ENCODE measurements at places on chromosomes 2 and 18.

DNA sequence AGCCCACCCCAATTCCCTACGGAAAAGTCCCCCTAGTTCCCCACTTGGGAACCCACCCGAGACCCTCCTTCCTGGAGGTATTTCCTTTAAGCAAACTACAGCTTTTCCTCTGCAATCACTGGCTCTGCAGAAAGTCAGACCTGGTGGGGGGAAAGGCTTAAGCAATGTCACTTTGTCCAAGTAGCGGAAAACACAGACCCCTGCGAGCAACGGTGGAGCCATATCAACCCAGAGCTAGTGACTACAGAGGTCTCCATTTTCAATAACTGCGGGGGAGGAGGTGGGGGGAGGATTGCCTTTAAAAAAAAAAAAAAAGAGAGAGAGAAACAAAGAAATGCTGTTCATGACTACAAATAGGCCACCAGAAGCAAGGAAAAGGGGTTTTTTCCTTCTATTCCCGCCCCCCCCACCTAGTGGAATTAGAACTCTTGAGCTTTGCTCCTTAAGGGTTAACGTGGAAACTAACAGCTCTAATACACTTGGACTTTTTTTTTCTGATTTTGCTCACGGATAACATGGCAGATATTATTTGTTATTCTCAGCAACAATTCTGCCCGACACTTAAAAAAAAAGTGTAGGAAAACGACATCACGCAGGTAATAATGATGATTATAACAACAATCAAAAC, 1.1 kb upstream of the FRZB start:
- DNase-seq = no peak

DNA sequence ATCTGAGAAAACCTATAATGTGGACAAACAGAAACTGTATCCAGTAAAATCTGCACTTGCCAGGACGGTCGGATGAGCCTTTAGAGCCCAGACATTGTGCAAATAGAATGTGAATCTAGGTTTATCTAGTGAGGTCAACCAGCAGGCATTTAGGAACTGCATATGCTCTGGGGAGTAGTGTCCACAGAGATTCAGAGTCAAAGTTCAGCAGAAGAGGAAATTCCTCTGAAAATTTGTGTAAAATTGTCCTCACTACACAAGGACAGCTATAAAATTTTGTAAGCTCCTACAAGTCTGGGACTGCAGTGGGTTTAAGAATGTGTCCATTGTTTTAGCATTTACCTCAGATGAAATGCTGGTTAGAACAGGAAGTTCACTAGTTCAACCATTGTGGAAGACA, 9.8 kb upstream of the NDUFV2 start:
- no peak for DNase-seq

GRCh38 chr2:45706033-45706432, 54.6 kb downstream of the PRKCE start:
- DNase-seq = no peak

DNA sequence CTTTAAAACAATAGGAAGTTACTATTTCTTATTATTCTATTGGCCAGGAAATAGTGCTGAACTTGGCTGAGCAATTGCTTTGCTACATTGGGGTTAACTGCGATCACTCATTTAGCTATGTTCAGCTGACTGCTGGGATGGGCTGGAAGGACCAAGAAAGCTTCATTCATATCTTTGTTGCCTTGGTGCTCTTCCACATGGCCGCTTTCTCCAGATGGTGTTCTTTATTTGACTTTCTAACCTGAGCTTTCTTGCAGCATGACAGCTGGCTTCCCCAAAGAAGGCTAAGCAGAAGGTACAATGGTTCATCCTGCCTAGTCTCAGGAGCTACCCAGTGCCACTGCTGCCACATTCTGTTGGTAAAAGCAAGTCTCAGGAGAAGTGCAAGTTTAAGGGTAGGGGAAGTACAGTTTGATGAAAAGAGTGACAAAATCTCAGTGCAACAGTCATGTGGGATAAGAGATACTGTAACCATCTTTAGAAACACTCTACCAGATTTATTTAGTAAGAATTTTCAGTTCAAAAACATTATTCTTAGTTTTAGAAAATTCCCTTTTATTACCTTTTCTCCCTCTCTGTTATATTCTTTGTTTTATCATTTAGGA, 180.6 kb upstream of the RBMS1 start:
- DNase-seq = no peak

DNA sequence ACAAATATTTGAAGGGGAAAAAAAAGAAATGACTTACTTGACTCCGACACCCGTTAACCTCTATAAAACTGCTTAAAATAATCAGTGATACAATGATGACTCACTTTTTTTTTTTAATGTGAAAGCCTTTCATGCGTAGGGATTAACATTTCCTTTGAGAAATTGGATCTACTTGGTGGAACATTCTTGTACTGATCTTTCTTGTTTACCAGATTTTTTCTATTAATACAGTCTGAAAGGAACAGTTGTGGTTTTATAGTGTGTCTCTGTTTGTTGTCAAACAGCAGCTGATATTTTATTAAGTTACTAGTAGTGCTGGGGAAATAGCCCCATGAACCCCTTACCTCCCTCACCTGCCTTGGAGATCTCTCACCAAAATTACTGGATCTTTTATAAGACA, 40.2 kb upstream of the NEB start:
- DNase-seq = no peak

DNA sequence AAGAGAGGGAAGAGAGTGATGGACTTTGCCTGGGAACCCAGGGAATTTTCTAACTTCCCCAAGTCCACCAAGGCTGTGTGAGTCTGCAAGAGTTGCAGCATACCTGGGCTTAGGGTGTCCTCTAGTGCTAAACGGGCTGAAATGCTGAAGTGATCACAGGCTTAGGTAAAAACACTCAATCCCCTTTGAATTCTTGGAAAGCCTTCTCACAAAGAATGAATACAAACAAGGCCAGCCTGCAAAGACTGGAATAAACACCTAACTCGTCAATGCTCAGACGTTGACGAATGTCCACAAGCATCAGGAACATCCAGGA, 30.0 kb upstream of the BMP10 start:
- no peak for DNase-seq

GRCh38 chr18:68400889-68401288, 314.0 kb downstream of the TMX3 start:
- DNase-seq = no peak

DNA sequence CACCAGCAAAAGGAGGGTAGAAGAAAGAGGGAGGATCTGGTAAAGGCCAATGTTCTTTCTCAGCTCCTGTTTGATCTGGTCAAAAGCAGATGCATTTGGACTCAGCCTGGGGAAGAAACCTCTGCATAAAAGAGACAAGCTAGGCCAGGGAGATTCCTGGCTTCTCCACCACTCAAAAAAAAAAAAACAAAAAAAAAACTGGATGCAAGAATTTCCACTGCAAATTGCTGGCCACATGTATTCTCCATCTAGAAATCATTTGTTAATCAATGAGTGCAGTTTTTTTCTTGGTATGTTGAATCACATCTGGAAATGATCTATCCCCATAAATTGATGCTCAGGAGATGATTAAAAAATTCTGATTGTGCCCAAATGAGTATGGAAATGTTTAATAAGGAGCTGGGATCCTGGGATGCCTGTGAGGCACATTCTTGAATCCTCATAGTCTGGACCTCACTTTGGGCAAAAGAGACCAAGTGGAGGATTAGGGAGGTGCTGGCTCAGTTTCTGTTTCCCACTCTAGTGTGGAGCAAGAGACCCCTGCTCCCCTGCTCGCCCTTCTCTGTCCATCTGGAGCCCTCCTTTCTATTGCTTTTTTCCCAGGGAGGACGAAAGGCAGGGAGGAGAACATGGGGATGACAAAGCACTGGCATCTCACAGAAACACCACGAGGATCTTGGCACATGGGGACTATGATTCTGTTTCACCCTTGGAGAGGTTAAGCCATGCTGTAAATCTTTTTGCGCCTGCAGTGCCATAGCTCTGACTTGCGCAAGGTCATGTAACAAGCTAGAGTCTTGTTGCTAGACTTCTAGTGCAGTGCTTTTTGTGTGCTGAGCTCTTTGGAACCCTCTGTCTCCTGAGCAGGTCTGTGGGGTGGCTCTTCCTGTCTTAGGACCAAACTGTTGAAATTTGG, 57.6 kb downstream of the APOB start:
- DNase-seq = no peak

- DNase-seq = no peak
Observed at GRCh38 chr2:72917877-72918553, 696 bp downstream of the EMX1 start.

DNA sequence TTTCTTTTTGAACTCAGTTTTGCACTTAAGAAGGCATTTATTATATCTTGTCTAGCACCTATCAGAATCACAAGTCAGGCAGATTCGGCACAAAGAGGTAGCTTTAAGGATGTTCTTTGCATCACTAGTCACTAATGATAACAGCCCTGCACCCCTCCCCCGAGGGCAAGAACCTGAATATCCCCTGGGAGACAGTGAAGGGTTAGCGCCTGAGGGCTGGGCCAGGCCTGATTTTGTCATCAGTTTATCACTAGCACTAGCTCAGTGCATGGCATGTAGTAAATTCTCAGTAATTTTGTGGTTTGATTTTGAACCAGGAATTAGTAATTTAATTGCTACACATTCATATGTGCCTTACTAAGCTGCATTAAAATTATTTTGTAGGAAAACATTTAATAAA, 23.9 kb upstream of the HS6ST1 start:
- no peak for DNase-seq

DNA sequence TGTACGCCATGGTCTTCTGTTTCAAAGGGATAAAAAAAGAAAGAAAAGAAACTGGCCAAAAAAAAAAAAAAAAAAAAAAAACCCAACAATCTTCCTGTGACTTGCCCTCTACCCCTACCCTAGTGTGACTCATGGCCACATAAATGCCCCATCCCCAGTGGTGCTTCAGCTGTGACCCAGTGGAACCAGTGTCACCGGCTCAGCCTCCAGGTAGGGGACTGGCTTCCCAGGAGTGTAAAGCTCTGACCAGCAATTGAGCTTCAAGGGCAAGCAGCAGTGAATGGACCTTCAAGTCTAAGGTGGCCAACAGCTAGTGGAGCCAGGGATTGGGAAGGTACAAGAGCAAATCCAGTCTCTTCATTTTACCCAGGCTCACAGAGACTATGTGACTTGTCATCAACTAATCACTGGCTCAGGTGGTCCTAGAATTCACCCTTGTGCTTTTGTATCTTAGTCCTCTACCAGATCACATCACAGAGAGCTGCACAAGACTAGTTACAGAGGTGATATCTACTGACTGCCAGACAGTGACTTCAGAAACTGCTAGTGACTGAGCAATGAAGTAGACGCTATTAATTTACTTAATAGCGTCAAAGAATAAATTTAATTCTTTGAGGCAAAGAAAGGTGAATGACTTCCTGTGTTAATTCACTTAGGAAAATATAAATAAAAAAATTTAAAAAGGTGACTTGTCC, 1.3 kb upstream of the TGFBRAP1 start:
- no peak for DNase-seq

GRCh38 chr18:44733754-44734465, 53.2 kb downstream of the SETBP1 start:
- no peak for DNase-seq

DNA sequence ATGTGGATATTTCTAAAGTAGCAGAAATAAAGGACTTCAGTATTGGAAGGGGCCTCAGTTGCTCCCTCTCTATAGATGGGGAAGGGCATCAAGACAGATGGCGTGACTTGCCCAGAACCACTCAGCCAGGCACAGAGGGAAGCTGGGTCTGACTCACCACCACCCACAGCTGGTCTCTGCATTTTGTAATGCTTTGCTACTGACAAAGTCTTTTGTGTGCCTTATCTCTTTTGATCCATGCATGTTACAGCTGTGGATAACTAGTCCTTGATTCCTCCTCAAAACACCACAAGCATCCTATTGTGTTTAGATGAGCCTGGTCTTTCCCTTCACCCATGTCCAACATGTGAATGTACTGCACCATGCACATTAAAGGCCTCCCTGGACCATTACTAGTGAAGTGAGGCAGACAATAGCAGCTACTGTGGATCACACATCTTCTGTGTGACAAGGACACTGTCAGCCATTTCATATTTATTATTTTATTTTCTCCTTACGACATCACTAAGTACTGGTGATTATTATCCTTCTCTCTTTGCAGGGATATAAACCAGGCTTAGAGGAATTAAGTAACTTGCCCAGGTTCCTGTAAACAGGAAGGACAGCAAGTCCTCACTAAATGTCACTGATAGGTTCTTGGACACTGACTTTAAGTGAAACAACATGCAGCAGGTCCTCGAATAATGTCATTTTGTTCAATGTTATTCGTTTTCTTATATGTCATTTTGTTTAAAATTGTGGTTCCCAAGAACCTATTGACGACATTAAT, 29.6 kb upstream of the IL37 start:
- peak; percentile 8 for DNase-seq

DNA sequence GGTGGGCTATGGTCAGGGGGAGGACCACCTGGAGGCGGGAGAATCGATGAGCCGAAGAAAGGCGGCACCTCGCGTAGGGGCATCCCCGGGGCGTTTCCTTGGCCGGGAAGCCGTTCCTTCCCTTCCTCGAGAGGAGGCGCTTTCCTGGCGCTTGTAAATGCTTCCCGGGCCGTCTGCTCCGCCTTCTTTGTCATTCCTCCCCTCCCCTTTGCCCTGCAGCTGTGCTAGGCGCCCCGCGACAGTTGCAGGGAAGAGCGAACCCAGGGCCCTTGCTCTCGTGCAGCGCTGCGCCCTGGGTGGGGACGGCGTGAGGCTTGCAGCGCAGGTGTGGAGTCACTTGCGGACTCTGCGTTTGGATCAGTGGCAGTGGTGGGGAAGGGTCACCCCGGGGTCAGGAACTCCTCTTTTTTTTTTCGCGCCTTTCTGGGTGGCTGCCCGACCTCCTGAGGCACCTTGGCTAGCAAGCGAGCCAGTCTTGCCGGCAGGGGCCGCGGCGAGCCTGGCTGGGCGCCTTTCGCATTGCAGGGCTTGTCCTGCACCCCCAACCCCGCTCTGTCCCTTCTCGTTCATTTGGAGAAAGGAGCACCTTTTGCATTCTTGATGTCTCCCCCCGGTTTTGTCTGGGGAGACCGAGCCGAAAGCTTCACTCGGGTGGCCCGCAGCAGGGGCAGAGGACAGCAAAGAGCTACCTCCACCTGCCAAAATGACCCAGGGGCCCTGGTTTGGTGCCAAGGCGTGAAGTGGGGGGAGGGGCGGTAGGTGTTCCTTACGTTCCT, 858 bp downstream of the KCNS3 start:
- DNase-seq = no peak

- DNase-seq = no peak
Observed at GRCh38 chr2:100959225-100959880, 42.7 kb upstream of the RPL31 start.

All from stimulated activated CD4-positive, alpha-beta T cell treated with anti-CD3 and anti-CD28 coated beads, Interleukin-4, amount 100 ng/mL, for 4 hours (primary cell).